Activated T-helper 9 cell treated with anti-CD3 and anti-CD28 coated beads, Interleukin-2, amount 50 U/mL, for 16 hours (primary cell): ENCODE measurements at places on chromosomes 7 and 10.
A peak's percentile ranks its signal among the peaks of the same experiment; 100 is the strongest.

DNA sequence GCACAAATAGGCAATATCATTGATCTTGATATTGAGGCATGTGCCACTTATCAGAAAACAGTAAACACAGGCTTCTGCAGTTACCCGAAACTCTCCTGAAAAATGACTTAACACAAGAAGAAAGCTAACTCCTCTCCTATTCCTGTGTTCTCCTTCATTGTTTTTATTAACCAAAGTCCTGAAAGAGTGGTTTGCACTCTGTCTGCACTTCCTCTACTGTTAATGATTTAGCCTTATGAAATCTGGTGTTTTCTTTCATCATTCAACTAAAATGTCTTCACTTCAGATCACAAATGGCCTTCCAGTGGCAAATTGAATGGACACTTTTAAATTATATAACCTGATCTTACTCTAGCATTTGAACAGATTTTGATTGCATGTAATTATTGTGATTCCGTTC, 630.6 kb upstream of the PHF14 start:
- no peak for DNase-seq

DNA sequence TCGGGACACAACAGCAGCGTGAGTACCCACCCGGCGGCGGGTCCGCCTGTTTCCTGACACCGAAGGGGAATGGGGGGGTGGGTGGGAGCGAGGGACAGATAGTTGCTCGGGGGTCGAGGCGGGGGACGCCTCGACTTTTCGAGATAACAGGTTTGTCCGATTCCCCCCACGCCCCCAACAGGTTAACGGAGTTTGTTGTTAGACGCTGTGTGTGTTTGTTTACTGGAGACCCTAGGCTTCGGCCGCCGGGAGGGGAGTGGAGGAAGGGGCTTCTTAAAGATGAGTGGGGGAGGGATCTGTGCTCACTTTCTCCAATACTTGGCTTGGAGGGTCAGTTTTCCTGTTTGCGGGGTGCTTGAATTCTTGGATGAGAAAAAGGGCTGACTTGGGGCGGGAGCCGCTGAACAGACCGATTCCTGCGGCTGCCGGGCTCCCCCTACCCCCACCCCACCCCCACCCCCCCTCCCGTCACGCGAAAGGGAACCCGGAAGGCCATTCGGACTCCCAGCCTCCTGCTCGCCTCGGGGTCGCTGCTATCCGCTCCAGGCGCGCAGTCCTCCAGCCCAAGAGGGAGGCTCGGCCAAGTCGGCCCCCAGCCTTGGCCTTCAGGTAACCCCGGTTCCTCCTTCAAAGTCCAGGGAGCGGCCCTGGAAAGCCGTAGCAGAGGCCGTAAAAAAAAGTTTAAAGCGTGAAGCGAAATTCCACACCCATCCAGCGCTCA, 1.0 kb downstream of the SORCS3 start:
- no peak for DNase-seq

DNA sequence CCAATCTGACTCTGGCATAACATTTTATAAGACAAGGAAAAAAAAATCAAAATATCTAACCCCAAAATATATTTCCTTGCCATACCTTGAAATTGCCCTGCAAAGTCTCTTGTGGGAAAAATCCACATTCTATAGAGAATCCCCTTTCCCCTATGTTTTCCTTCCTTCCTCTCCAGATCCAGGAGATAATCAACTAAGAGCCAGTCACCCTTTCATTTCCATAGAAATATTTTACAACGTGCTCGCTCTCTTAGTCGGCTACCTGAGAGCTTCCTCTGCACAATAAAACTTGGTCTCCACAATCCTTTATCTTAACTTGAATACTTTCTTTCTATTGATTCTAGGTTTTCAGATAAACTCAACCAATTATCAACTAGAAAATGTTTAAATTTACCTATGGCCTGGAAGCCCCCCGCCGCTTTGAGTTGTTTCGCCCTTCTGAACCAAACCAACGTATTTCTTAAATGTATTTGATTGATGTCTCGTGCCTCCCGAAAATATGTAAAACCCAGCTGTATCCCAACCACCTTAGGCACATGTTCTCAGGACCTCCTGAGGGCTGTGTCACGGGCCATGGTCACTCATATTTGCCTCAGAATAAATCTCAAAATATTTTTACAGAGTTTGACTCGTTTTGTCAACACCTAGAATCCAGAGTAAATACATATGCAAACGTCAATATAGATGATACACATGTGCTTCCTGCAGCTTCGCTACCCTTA, 869 bp downstream of the PSAP start:
- no peak for DNase-seq

- peak; percentile 64 for DNase-seq
Measured at GRCh38 chr7:5143935-5144903, 45.8 kb upstream of the WIPI2 start.

GRCh38 chr7:51613911-51614357, 297.3 kb upstream of the COBL start:
- DNase-seq, result no peak

DNA sequence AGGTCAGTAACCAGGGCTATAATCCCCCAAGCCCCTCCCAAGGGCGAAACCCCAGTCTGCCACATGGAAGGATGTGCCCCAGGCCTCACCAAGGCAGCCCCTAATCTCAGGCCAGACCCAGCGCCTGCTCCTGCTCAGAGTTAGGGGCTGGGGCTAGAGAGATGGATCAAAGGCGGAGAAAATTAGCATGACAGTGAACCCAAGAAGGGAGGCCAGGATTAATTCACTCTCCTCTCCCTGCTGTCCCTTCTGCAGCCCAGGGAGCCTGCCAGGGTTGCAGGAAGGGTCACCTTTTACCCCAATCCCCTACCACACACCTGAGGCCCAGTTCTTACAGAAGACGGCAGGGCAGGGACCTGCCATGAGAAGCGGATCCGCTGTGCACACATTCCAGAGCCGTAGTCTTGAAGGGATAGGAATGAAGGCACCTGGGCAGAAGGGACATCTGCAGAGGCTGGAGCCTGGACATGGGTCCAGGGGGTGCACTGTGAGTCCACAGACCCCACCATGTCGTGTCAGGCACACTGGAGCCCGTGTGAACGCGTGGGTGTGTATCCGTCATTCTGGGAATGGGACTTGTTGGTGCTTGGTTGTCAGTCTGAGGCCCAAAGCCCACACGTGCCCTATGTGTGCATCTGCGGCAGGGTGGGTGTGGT, 11.9 kb upstream of the ZMIZ1 start:
- DNase-seq, result no peak

DNA sequence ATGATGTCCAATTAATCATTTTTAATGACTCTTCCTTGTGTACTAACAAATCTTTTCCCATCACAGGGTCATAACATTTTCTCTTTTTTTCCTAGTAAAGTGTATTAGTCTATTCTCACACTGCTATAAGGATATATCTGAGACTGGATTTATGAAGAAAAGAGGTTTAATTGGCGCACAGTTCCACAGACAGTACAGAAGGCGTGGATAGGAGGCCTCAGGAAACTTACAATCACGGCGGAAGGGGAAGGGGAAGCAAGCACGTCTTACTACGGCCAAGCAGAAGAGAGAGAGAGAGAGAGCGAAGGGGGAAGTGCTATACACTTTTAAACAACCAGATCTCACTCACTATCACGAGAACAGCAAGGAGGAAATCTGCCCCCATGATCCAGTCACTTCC, 359.4 kb upstream of the NFE2L3 start:
- no peak for DNase-seq

GRCh38 chr10:6300106-6300783, 97.5 kb downstream of the PFKFB3 start:
- DNase-seq, result no peak

DNA sequence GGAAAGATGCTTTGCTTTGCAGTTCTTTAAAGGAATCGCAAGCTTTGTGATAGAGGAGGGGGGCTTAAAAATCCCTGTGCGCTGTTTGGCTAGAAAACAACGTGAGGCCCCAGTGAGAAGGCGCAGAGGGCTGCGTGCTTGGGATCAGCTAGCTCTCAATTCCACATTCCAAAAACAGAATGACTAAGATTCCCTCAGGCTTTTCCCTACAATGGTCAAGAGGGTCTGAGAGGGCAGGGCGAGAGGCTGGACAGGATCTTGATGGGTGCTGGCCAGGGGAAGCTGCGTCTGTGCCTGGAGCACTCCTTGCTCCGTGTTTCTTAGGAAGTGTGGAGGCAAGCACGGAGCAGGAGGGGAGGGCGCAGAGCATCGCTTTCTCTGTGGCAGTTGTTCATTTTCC, 72.1 kb upstream of the INHBA start:
- no peak for DNase-seq

GRCh38 chr7:11950281-11950680, 118.3 kb upstream of the THSD7A start:
- no peak for DNase-seq

- no peak for DNase-seq
Measured at GRCh38 chr7:26592011-26592410, 272.4 kb downstream of the SKAP2 start.
